ENCODE measurements at places on chromosomes 7 and 10. TPM values are rescaled to one million over a fixed set of nuclear protein-coding genes. Genes with fewer than 3 reads are reported as not detected.

RPEL1 gene
- total RNA-seq, result not detected

C7orf25 gene
- total RNA-seq, result 3.3 TPM

PIK3CG gene
- 7.2 TPM for total RNA-seq

CEP41 gene
- total RNA-seq, result 7.1 TPM

CDK5 gene
- total RNA-seq, result 33.5 TPM

All from endothelial cell of coronary artery (primary cell).